Thyroid gland (tissue), 4 donors: ENCODE measurements at places on chromosomes 11 and 22. TPM values are rescaled to one million over a fixed set of nuclear protein-coding genes. Genes with fewer than 3 reads are reported as not detected.

- H3K4me1 ChIP-seq = peaks cover 4% of the 10 kb centered on the region
- H3K27me3 ChIP-seq = no peaks in the 10 kb centered on the region
- peaks cover 16% of the 10 kb centered on the region for H3K36me3 ChIP-seq
- DNase-seq = peak; percentile 99
- H3K27ac ChIP-seq = peak within 1 kb of the TSS; percentile 49
These were observed at the start of gene B3GAT3 for GRCh38 chr11:62621567-62622470. TSS of gene B3GAT3 (minus strand) at chr11:62621986. CDS start at chr11:62621947, 39 bp downstream.

- peak overlapping the region; percentile 54 for H3K27ac ChIP-seq
- H3K4me1 ChIP-seq = peaks cover 4% of the 10 kb centered on the region
- no peak overlapping the region for H3K4me3 ChIP-seq
- H3K36me3 ChIP-seq = peaks cover 18% of the 10 kb centered on the region
- H3K27me3 ChIP-seq = no peaks in the 10 kb centered on the region
These were observed 71.4 kb upstream of the PITPNB start for GRCh38 chr22:27990451-27990840.

DNA sequence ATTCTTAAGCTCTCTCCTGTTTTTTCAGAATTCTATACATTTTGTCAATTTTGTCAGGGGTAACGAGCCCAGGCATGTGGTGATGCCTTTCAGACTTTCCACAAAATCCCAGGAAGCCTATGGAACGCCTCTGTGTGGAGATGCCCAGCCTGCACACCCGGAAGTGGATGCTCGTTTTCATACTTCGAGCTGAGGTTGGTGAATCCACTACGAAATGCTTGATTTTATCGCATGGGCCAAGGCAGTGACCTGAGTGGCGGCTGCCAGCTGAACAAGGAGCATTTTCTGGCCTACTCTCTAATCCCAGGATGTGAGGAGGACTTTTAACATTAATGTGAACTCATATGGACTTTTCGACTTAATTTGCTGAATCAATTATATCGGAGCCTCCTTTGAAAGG lies 426.7 kb upstream of the B3GAT1 start:
- no peak overlapping the region for H3K4me3 ChIP-seq
- no peaks in the 10 kb centered on the region for H3K27me3 ChIP-seq
- no peaks in the 10 kb centered on the region for H3K36me3 ChIP-seq
- H3K4me1 ChIP-seq = no peaks in the 10 kb centered on the region
- no peak for DNase-seq

DNA sequence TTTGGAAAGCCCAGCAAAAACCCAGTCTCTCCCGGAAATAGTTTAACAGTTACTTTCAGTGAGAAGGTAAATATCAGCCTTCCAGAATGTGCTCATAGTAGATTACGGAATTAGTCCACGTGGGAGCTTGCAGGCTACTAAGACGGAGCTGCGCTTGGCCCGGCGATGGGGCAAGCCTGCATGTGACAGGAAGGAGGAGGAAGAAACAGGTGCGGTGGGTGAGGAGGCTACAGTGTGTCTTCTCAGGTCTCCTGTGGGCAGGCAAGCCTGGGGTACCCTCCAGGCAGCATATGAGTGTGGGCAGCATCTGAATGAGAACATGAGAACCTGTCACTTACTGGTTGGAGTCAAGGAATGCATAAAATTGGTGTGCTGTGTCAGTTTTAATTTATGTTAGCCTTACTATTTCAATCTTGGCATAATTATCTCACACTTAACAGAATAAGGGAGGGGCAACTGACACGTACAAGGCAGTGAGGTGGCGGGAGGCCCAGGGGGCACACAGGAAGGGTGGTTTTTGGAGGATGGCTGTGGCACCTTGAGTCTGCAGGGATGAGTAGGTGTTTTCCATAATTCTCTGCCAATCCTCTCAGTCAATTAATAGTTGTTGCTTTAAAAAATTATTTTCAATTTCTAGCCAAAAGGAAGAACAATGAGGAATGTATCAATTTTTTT lies 35.7 kb downstream of the CLMP start:
- no peak for DNase-seq
- H3K27ac ChIP-seq = no peak overlapping the region
- H3K4me1 ChIP-seq = no peaks in the 10 kb centered on the region
- no peaks in the 10 kb centered on the region for H3K36me3 ChIP-seq

DNA sequence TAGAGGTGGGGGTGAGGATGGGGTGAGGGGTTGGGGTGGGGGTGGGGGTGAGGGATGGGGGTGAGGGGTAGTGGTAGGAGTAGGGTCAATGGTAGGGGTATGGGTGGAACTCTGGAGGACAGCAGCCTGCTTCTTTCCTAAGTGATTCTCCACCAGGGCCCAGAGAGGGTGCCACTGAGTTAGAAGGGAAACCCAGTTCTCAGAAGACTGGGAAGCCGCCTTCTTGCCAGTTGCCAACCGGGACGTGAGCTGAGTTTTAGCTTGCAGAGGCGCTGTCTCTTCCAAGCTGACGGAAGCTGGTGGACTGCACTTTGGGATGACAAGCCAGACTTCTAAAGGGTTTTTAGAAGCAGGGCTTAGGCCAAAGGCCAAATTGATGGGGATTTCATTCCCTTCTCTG lies 104.4 kb downstream of the NAT10 start:
- H3K27me3 ChIP-seq = no peaks in the 10 kb centered on the region
- H3K36me3 ChIP-seq = no peaks in the 10 kb centered on the region
- H3K4me1 ChIP-seq = peaks cover 6% of the 10 kb centered on the region
- H3K27ac ChIP-seq = no peak overlapping the region
- H3K4me3 ChIP-seq = no peak overlapping the region
- no peak for DNase-seq

- DNase-seq = no peak
- H3K36me3 ChIP-seq = no peaks in the 10 kb centered on the region
- H3K27me3 ChIP-seq = no peaks in the 10 kb centered on the region
- no peak overlapping the region for H3K4me3 ChIP-seq
- H3K27ac ChIP-seq = no peak overlapping the region
These were observed 2.0 kb downstream of the MB start for GRCh38 chr22:35615156-35615555.

GRCh38 chr11:125675196-125675595 lies 5.5 kb downstream of the ACRV1 start:
- H3K4me3 ChIP-seq = no peak overlapping the region
- H3K27me3 ChIP-seq = no peaks in the 10 kb centered on the region
- no peaks in the 10 kb centered on the region for H3K36me3 ChIP-seq
- no peak overlapping the region for H3K27ac ChIP-seq

GRCh38 chr22:44020981-44021380 lies 3.1 kb upstream of the PARVB start:
- H3K27me3 ChIP-seq = no peaks in the 10 kb centered on the region
- peaks cover 4% of the 10 kb centered on the region for H3K4me1 ChIP-seq
- no peak overlapping the region for H3K27ac ChIP-seq
- DNase-seq = no peak
- H3K36me3 ChIP-seq = no peaks in the 10 kb centered on the region

DNA sequence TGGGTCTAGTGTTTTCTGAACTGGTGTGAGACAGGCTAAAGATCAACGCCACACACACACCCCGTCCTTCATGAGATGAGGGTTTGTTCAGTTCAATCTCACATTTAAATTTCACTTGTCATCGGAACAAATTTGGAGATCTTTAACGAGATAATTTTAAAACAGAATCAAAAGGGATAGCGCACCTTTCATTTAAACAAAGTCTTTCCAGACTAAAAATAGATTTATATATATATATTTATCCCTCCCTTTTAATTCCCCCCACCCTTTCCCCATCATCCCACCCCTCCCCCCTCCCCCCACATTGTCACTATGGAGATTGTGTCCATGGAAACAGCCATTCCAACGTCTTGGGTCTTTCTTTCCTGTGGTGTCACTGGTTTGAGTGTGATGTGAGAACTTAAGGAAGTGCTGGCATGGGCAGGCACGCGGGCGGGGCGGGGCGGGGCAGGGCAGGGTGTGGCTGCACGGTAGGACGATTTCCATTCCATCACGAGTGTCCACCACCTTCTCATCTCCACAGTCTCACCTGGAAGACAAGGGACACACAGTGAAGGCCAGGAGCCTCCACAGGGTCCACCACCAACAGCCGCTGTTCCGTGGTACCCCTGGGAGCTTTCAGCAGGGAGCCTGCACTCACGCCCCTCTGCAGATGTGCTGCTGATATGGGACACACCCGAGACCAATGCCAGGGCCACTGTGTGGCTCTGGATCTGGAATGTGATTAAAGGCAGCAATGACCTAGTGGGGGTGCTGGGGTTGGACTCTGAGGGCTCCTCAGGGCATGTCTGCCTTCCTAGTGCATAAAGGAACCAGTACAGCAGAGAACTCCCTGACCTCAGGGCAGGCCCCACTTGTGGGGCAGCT lies 30.5 kb upstream of the CYP2D6 start:
- H3K4me1 ChIP-seq = no peaks in the 10 kb centered on the region
- H3K36me3 ChIP-seq = no peaks in the 10 kb centered on the region
- no peak overlapping the region for H3K27ac ChIP-seq
- no peaks in the 10 kb centered on the region for H3K27me3 ChIP-seq
- DNase-seq = no peak

GRCh38 chr22:40911772-40912171 lies 39.4 kb upstream of the RBX1 start:
- no peaks in the 10 kb centered on the region for H3K36me3 ChIP-seq
- H3K4me1 ChIP-seq = no peaks in the 10 kb centered on the region
- H3K4me3 ChIP-seq = no peak overlapping the region
- DNase-seq = no peak
- H3K27me3 ChIP-seq = no peaks in the 10 kb centered on the region

DNA sequence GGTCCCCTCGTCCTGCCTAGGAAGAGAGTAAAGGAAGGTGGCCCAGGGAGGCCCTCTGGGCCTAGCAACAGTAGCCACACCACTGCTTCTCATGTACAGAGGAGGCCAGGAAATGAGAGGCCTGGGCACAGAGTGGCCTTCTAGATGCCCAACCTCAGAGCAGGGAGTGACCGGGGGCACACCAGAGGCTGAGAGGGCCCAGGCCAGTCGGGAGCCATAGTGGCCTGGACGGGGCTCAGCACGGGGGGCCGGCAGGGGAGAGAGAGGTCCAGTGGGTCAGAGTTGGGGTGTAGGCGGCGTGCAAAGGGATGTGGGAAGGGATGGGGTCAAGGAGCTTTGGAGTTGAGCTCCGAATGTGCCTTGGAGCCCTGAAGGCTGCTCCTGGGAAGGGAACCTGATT lies 25.0 kb upstream of the MYEOV start:
- H3K27ac ChIP-seq = no peak overlapping the region
- H3K27me3 ChIP-seq = no peaks in the 10 kb centered on the region
- H3K4me3 ChIP-seq = no peak overlapping the region
- no peak for DNase-seq

GRCh38 chr11:69014084-69014851 lies 1.2 kb upstream of the MRGPRF start:
- no peaks in the 10 kb centered on the region for H3K4me1 ChIP-seq
- no peak for DNase-seq
- H3K27ac ChIP-seq = peak overlapping the region; percentile 54
- no peaks in the 10 kb centered on the region for H3K36me3 ChIP-seq

GRCh38 chr11:84264066-84264465 lies 977.9 kb upstream of the CCDC90B start:
- H3K27me3 ChIP-seq = no peaks in the 10 kb centered on the region
- no peaks in the 10 kb centered on the region for H3K4me1 ChIP-seq
- H3K4me3 ChIP-seq = no peak overlapping the region
- no peak for DNase-seq

DNA sequence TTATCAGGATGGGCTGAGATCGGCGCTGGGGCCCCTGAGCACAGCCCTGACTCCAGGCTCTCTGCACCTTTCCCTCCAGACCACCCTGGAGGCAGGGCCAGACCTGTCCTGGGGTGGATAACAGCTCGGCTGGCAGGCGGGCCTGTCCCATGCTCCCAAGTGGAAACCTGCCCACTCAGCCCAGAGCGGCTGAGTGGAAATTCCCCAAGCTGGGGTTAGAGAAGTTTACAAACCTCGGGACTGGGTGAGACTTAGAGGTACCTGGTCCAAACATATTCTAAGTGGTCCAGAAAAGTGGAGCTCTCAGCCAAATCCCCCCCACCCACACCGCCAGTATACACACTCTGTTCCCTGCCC lies 4.8 kb upstream of the FXYD2 start:
- H3K27me3 ChIP-seq = no peaks in the 10 kb centered on the region
- peaks cover 11% of the 10 kb centered on the region for H3K4me1 ChIP-seq
- DNase-seq = no peak

DNA sequence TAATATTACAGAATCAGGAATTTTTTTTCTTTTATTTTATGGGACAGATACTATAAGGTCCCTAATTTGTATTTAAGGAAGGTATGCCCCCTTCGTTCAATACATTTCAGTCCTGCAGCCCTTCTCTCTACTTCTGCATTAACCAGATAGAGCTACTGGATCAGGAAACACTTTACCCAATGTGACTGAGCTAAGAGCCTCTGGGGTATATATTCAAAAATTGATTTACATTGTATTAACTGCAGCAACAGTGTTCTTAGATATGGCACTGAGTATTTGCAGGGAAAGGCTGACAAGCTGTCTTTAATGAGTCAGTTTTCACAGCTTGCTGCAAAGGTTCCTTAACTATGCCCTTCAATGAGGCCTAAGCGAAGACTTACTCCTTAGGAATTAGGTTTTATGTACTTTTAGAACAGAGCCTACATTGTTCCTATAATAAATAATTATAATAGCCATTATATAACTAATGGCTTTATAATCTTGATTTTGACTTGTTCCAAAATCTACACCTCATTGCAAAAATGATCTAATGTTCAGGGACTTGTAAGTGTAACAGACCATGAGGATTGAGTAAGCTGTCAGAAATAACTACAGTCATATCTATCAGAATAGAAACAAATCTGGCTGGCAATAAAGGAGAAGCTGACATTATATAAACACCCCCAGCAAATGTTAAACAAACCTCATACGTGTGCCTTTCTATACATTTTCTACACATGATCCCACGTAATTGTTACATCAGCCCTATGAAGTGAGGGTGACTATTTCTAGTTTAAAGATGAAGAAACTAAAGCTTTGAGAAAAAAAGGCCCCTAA lies 55.0 kb downstream of the DDI1 start:
- H3K27me3 ChIP-seq = no peaks in the 10 kb centered on the region
- no peak overlapping the region for H3K4me3 ChIP-seq
- H3K4me1 ChIP-seq = no peaks in the 10 kb centered on the region

PKNOX2 gene
- total RNA-seq = 16.9 TPM

CERK gene
- total RNA-seq = 83.2 TPM

RFPL3 gene
- not detected for total RNA-seq

OR4C5 gene
- not detected for total RNA-seq

LRRC10B gene
- total RNA-seq = 0.22 TPM

TRPC6 gene
- 28.4 TPM for total RNA-seq

SPDYC gene
- total RNA-seq = not detected

RAB39A gene
- total RNA-seq = 0.54 TPM

CCDC86 gene
- total RNA-seq = 18.4 TPM
